ENCODE measurements at places on chromosomes 7 and 10. TPM values are rescaled to one million over a fixed set of nuclear protein-coding genes. Genes with fewer than 3 reads are reported as not detected.
A peak's percentile ranks its signal among the peaks of the same experiment; 100 is the strongest.

GRCh38 chr10:63498665-63499064 is 22.5 kb upstream of the REEP3 start:
- DNase-seq, result no peak

- no peak for DNase-seq
Observed at GRCh38 chr7:98935811-98936210, 57.5 kb downstream of the TRRAP start.

The SLC12A9 gene
- 60.5 TPM for total RNA-seq

GRCh38 chr7:131010029-131010716 is 276.2 kb upstream of the KLF14 start:
- no peak for DNase-seq

The MKX gene
- total RNA-seq, result 0.80 TPM

- no peak for DNase-seq
Observed at GRCh38 chr7:106073701-106074100, 38.4 kb downstream of the SYPL1 start.

DNA sequence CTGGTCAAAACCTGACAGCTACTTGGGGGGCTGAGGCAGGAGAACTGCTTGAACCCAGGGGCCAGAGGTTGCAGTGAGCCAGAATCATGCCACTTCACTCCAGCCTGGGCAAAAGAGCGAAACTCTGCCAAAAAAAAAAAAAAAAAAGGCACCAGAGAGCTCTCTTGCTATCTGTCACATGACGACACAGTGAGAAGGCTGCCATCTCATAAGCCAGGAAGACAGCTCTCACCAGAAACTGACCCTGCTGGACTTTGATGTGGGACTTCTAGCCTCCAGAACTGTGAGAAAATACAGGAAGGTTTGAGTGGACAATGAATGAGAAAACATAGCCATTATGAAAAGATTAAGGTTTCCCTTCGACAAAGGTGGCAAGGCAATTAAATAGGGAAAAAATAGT is 51.1 kb upstream of the KCNIP2 start:
- DNase-seq, result no peak

DNA sequence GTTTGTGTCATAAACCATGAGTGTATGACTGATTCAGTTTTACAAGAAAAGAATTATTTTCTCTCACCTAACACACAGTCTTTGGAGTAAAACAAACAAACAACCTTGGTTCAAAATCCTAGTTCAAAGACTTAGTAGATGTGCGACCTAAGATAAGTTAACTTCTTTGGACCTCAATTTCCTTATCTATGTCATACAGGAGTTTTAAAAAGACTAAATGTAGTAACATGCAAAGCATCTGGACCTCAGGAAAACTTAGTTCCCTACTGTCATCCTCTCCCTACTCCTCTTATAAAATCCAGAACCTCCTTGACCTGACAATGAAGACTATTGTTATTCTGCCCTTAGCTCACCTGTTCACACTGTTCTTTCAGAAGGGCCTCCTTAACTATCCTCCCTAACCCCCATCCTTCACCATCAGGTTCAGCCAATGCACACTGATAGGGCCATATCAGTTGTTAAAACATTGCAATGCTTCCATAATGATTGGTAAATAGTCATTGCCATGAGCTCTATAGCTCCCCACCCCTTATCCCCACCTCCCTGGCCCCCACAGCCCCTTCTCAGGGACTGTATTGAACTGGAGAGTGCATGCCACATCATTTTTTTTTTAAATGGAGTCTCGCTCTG is 28.8 kb upstream of the CCNJ start:
- DNase-seq, result no peak

- DNase-seq, result no peak
Observed at GRCh38 chr10:92662848-92663247, 26.9 kb upstream of the HHEX start.

DNA sequence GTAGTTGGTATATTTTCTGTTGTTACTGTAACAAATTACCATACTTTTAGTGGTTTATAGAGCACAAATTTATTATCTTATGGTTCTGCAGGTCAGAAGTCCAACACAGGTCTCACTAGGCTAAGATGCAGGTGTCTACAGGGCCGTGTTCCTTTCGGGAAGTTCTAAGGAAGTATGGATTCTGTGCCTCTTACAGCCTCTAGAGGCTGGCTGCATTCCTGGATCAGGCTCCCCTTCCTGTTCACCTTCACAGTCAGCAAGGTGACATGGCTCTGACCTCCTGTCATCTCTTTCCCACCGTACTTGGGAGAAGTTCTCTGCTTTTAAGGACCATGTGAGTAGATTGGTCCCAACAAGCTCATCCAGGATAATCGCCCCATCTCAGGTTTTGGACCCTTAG is 37.3 kb downstream of the BMPR1A start:
- no peak for DNase-seq

DNA sequence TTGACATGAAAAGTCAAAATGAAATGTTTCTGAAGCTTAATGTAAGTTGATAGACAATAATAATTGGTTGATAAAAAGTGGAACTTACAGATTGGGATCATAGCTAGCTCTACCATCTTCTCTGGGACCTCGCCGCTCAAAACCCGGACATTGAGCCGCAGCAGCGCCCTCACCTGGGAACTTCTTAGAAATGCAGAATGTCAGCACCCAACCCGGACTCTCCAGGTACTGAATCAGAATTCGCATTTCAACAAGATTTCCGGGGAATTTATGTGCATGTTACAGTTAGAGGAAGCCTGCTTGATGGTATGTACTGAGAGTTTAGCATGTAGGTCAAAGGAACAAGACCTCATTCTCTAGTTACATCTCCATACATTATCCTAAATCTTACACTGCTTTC is 36.7 kb upstream of the ABLIM1 start:
- peak; percentile 60 for DNase-seq

The CYP2C18 gene
- total RNA-seq, result not detected

DNA sequence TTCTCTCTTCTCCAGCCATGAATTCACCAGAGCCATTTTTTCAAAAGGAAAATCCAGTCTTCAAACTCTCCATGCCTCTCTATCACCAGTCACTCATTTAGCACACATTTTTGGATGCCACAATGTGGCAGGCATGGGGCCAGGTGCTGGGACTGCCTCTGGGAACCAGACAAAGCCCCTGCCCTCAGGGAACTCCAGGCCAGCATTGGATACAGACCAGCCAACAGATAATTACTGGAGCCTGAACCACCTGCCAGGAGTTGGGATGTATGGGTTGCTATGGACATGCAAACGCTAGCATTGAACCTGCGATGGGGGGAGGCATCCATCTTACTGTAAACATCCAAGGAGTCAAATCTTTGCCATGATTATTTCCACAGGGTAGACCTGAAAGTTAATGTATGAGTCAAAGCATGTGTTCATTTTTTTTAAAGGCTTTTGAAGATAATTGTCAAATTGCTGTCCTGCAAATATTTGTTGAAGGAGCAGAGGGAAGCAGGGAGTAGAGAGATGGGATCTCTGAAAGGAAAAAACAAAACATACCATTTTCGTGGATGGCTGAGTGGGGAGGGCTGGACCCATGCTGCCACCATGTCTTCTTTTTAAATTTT is 43.2 kb downstream of the SRRM3 start:
- no peak for DNase-seq

DNA sequence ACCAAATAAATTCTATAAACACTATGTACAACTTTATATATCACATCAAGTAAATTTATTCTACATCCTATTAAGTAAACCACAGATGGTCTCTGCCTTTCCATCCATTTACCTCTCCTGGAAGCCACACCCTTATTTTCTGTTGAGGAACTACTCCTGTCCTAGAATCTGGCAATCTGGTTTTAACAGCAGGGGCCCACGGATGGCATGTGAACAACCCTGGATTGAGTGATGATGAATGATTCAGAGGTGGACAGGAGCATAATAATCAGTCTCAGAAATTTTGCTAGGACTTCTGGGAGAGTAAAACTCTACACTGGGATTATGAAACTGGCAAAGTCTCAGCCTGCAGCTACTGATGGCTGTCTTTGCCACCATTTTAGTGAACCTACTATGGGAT is 54.1 kb downstream of the CDK6 start:
- no peak for DNase-seq

GRCh38 chr7:18225067-18225466 is 197.4 kb upstream of the PRPS1L1 start:
- DNase-seq, result no peak

- DNase-seq, result no peak
Observed at GRCh38 chr7:108099713-108100112, 30.4 kb downstream of the LAMB4 start.

The CXCL12 gene
- total RNA-seq, result 0.97 TPM

DNA sequence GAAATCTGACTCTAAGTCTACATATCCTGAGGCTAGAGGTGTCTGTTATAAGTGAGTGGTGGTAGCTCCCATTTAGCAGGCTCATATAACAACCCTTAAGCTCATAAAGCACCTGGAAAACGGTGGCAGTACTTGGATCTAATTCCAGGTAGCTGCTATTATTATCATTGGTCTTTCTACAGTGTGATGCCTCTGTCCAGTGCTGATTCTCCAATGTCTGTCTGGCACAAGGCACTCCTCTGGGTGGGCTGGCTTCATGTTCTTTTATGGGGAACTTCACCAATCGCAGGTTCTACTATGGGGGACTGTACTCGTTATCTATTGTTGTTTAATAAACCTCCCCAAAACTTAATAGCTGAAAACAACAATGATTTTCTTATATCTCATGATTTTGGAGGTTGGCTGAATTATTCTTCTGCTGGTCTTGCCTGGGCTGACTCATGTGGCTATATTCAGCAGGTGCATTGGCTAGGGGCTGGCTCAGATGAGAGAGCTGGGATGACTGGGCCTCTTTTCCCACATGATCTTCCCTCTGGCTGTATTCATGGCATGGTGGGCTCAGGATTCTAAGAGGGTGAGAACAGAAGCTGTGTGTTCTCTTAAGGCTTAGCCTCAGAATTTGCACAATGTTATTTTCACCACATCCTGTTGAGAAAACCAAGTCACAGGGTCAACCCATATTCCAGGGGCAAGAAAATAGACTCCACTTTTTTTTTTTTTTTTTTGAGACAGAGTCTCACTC is 93.0 kb upstream of the PCGF5 start:
- DNase-seq, result no peak

- DNase-seq, result no peak
Observed at GRCh38 chr10:126549344-126549743, 121.1 kb downstream of the C10orf90 start.

DNA sequence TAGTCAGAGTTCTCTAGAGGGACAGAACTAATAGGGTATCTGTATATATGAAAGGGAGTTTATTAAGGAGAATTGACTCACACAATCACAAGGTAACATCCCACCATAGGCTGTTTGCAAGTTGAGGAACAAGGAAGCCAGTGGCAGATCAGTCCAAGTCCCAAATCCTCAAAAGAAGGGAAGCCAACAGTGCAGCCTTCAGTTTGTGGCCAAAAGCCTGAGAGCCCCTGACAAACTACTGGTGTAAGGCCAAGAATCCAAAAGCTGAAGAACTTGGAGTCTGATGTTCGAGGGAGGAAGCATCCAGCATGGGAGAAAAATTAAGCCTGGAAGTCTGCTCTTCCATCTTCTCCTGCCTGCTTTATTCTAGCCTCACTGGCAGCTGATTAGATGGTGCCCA is 1107.2 kb upstream of the CELF2 start:
- DNase-seq, result no peak

The ATOH7 gene
- 0.23 TPM for total RNA-seq

- DNase-seq, result no peak
Observed at GRCh38 chr7:6476596-6477317, 29.0 kb upstream of the DAGLB start.

The GPR15LG gene
- total RNA-seq, result not detected

- DNase-seq, result peak; percentile 30
Observed at GRCh38 chr10:101063050-101063525, 1.3 kb downstream of the KAZALD1 start.

- DNase-seq, result no peak
Observed at GRCh38 chr7:143341842-143342241, 20.7 kb downstream of the FAM131B start.

DNA sequence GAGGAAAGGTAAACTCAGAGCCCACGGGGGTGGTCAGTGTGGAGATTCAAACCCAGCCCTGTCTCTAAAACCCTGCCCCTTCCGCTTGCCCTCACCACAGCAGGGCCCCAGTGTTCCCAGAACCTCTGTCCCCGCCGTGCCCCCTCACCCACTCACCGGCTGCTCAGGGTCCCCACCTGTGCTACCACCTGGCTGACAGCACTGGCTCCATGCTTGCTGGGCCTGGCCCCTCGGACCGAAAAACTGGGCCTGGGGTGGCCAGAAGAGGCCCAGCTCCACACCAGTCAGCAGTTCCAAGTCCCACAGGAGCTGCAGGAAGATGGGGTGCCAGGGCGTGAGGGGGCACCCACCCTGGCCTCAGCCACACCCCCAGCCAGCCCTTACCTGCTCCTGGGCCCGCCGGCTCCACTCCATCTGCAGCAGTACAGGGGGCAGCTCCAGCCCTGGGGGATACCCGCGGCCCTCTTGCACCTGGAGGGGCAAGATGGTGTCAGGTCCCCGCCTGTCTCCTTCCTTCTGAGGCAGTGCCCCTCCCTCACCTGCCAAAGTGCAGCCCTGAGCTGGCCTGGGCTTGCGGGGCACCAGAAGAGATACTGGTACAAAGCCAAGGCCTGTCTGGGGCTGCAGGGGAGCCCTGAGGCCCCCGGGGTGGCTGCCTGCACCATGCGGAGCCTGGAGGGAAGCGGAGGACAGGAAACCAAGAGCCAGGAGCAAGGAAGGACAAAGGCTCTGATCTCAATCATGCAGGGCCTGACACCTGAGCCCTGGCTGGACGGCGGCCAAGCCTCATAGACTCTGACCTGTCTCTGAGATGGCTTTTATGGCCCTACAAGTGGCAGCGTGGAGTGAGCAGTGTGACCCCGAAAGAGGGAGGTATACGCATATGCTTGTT is 11.7 kb downstream of the ATP6V1F start:
- DNase-seq, result no peak

GRCh38 chr10:6297522-6297921 is 94.8 kb downstream of the PFKFB3 start:
- DNase-seq, result no peak

DNA sequence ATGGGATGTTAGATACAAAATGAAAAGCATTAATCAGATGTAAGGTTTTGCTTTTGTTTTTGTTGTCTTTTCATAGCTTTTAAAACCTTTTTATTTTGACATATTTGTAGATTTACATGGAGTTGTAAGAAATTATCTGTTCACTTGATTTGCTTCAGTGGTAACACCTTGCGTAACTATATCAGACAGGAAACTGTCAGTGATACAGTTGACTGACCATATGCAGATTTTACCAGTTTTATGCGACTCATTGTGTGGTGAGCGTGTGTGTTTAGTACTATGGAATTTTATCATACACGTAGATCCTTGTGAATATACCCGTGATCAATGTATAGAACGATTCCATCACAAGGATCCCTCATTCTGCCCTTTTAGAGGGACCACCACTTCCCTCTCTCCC is 701.4 kb downstream of the SUGCT start:
- DNase-seq, result no peak

The IGF2BP3 gene
- total RNA-seq, result 92.8 TPM

- no peak for DNase-seq
Observed at GRCh38 chr7:55965805-55966421, 1.5 kb downstream of the NIPSNAP2 start.

The LRRC18 gene
- not detected for total RNA-seq

GRCh38 chr7:50621206-50621605 is 56.0 kb upstream of the DDC start:
- DNase-seq, result no peak

The NPFFR1 gene
- total RNA-seq, result not detected
